ENCODE measurements at places on chromosomes 11 and 22.

DNA sequence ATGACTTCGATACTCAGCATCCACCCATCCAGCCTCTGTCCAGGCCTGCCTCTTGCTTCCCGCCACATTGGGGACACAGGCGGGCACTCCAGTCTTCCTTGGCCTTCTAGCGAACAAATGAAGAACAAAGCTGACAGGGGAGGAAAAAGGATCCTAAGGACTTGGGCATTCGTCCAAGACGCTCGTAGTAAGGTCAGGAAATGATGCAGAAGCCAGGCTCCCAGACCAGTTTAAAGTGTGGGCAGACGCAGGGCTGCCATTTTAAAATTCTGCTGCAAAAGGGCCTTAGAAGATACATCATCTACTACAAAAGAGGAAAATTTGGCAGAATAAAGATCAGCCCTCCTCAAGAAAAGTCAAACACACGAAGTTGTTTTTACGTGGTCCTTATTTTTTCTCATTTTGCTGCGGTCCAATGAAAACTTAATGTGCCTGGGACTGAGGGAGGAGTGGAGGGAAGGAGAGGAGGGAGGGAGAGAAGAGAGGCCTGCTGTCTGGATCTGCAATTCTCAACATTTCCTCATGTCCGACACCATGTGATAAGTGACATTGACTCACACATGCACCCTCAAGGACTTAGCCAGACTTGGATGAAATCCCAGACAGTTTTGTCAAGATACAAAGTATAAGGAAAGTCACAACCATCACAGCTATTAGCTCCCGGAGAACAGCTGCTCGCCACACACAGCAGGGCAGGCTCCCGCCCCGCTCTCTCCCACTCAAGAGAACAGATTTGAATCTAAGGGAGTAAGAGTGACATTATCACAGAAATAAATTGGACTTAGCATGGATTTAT, 5.7 kb downstream of the DNAL4 start:
- no peak for DNase-seq

DNA sequence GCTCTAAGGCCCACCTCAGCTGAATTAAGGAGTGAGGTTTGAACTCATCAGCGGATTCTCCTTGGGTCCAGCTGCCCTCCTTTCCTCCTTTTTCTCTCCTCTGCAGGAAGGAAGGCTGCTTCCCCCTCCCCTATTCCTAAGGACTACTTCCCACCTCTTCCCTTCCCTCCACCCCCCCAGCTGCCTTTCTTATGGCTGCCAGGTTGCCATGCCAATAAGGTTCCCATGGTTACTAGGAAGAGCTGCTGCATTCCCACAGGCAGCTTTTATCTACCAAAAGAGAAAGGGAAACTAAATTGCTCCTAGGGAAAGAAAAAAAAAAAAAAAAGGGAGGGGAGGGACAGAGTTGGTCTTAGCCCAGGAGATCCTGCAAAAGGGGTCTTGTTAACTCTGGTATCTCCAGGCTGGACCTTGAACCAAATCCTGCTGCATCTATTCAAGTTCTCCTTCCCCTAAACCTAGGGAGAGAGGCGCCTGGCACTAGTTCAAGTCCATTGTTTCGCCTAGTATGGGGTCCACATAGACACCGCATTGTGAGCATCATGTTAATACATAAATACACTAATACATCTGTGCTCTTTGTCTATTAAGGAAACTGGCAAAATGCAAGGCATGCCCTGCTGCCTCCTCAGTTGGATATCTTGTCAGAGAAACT, 21.2 kb upstream of the FEZ1 start:
- DNase-seq = no peak

GRCh38 chr22:32708830-32709229, 92.7 kb upstream of the TIMP3 start:
- no peak for DNase-seq

DNA sequence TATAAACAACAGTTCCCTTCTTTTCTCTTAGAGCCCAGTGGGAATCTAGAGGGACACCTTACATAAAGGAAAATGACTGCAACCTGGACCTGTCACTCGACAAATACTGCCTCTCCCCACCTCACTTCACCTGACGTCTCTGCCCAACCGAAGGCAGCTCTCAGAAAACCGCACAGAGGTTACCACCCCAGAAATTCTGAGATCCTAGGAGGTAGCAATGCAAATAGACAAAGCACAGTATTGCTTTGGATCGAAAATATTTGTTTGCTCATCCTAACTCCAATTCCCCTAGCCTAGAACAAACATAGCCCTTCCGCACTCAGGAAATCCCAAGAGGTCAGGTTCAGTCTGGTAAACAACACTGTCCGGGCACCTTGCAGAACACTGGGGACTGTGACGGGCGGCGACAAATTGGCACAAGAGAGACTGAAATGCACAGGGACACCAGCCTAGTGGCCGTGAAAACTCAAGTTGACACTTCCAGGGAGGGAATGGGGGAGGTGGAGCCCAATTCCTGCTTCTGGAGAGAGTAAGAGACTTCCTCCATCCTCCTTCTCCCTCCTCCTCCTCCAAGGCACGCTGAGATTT, 420 bp upstream of the TRIM44 start:
- DNase-seq = peak; percentile 33

DNA sequence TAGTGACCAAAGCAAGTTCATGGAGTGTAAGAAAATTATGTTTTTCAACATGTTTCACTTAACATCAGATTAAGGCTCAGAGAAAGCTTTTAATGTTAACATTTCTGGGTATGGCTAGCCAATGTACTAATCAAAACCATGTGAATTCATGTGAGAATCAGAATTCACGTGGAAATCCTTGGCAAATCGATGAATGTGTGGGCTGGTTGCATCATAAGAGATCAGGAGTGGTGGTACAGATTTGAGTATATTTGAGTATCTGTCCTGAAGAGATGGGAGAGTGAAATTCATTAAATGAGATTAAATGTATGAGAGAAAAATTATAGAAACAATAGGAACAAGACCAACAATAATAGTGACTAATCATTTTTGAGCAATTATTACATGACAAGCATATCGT, 638.6 kb upstream of the ANO5 start:
- no peak for DNase-seq

DNA sequence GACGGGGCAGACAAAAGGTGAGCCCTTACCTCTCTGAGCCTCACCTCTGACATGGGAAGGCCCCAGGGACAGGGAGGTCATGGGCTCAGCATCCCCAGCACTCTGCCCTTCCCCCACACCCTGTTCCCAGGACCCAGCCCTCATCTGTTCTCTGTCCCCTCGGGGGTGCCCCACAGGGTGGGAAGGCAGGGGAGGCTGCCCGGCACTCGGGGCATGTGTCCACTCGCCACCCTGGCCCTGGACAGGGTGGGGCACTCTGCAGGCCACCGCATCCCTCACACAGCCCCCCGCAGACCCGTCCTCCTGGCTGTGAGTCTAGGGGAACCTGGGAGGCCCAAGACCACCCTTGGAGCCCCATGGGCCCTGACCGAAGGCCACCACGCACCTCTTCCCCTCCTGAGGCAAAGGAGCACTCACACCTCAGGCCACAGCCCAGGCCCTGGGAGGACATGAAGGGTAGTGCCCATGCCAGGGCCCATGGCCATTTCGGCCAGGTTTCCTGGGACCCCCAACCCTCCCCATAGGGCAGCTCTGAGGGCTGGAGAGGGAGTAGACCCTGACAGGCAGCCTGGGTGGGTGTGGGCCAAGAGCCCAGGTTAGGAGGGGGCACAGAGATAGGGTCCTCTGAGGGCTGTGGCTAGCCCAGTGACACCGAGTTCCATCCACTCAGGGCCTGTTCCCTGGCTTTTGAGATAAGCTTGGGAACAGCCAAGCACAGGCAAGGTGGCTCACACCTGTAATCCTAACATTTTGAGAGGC, 193.1 kb downstream of the IGLL1 start:
- no peak for DNase-seq

DNA sequence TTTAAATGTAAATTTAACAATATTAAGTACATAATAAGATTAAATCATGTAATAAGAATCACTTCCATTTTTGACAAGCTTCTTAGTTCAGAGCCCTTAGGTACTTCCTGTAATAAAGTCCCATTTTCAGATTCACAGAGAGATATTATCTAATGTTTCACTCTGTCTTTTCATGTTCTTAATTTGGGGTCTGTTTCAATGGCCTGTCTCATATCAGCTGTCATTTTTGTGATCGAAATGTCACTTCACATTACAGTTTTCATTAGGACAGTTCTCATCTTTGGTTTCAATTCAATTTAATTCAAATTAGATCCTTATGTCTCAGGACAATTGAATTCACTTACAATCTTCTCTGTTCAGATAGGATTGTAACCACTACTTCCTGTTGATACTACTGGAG, 22.6 kb upstream of the OLFML1 start:
- DNase-seq = no peak

DNA sequence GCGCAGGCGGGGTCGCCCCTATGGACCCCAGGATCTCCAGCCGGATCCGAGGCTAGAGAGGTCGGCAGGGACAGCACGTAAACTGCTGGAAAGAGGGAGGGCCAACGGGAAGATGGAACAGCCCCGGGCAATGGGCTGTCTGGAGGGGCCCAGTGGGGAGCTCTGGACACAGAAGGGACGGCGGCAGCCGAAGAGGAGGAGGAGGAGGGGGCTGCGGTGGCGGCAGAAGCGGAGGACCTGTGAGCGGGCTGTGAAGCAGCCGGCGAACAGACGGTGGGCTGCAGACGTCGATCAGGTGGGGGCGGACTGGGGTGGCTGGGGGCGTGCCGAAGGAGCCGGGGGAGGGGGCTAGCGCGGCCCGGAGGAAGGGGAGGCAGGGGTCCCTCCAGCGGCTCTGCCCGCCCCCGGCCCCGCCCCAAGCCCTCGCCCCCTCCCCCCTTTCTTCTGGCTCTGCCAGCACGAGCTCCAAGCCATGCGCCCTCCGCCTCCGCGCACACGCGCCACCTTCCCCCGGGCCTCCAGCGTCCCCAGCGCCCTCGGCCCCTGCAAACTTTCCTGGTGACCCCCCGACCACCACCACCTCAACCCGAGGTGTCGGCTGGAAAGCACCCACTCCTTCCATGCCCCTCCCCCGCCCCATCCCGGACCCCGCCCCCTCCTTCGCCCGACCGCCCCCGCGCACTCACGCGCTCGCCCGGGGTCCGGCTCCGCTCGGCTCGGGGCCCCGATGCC, 432 bp downstream of the TNKS1BP1 start:
- no peak for DNase-seq

DNA sequence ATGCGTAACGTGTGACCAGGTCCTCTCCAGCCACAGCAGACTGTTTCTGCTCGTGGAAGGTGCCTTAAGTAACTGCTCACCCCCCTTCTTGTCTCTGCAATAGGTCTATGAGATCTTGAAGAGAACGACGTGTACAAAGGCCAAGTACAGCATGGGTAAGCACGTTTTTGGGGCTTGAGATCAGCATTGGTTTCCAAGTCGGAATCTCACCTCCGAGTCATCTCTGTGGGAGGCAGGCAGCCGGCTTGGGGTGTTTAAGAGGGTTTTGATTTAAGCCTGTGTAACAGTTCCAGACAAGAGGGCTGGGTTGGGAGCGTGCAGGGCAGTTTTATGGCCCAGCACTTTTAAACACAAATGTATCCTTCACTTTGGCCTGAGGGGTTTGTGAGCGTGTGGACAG, 30.1 kb downstream of the ANO1 start:
- DNase-seq = no peak
